AG04450 (cell line): ENCODE measurements at places on chromosomes 12 and 14. TPM values are rescaled to one million over a fixed set of nuclear protein-coding genes. Genes with fewer than 3 reads are reported as not detected.

DNA sequence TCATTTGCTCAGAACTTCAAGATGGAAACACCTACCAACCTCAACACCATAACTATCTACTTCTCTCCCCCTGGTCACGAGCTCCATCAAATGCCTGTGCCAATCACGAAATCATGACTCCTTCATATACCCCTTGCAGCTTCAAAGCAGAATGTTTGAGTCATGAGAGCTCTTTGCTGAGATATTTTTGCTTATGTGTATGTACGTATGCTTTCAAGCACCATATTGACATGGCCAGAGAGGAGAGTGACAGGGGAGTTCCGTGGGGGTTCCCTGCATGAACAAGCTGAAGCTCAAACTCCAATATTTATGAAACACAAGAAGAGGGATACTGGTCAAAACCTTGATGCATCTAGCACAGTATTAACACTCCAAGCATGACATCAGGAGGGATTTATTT, 374.4 kb downstream of the DPF3 start:
- DNase-seq: no peak

DNA sequence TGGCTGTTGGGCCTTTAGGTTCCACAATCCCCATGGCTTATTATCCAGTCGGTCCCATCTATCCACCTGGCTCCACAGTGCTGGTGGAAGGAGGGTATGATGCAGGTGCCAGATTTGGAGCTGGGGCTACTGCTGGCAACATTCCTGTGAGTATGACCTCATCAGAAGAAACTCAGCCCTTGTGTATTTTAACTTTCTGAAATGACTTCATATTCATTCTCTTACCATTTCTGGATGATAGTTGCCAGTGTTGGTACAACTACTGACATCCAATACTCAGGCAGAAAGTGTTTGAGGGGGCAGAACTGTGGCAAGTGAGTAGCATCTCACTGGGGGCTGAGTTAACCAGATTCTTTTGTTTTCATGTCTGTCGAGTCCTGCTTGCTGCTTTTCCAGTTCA, 2.3 kb downstream of the DAZAP2 start:
- DNase-seq: peak; percentile 32

DNA sequence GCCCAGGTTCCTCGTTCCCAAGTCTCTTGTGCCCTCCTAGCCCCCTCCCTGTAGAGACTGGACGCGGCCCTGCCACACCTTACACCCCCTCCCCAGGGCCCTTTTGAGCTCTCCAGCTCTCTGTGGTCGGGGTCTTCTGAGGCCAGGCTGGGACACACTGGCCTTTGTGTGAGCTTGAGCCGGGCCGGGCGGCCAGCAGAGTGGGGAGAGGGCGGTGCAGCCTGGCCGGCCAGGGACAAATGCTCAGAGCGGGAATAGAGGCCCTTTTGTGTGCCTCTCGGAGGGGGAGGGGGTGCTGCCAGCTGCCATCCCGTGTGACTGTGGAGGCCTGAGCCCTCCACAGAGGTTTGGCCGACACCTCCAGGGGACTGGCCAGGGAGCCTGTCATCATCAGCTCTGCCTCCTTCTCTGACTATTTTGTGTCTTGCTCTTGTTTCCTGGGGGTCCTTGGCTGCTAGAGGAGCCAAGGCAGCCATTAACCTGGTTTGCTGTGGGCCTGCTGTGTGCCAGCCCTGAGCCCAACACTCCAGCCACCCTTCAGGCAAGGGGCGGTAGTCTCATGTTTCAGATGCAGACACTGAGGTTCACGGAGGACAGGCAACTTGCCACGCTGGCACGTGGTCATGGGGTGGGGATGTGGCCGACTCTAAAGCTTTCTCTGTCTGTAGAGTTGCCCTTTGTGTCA, 13.6 kb downstream of the FAM222A start:
- no peak for DNase-seq

DNA sequence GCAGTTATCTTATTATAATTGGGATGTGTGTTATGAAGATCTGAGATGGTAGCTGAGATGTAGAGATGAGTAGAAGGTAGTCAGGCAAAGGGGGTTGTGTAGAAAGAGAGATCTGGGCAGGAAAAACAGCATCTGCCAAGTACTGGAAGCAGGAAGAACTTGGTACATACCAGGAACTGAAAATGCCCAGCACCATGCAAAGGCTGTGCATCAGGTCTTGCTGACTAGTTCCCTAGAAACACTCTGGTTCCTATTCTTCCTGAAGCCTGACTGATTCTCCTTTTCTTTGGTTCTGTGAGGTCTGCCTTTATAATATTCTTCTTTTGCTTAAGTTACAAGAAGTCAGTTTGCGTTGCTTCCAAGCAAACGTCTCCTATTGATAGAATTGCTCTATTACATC, 6.7 kb upstream of the NFATC4 start:
- no peak for DNase-seq

DNA sequence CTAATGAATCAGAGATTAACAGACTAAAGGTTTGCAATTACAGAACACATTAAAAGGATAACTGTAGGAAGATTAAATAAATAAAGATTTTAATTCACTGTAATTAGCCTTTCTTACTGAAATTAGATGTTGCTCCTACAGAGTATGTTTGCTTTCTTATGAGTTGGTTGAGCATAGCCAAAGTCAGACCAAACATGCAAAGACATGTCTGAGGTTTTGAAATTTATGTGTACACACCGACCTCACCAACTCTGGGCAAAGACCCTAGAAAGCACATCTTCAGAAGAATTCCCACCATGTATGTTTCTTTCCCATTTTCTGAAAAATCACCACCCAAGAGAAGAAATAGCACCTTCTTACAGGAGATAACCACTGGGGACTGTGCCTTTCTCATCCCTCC, 159.2 kb downstream of the PAX9 start:
- DNase-seq: no peak

DNA sequence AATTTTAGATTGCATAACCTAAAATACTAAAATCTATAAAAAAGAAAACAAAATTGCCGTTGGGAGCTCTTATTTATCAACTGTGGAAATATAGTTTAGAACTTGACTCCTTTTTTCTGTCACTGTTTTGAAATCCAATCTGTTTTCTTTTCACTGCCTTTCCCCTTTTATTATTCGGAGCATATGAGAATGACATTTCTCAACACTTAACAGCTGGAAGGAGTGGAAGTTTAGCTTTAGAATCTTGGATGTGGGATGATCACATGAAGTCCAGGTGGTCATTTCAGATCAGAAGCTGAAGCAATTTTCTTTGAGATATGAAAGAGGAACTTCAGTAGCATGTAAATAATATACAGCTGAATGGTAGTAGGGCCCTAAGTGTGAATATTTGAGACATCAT, 16.7 kb downstream of the TRHDE start:
- DNase-seq: no peak

GRCh38 chr14:99181241-99181640, 90.8 kb downstream of the BCL11B start:
- DNase-seq: no peak

IGF1 gene
- polyA plus RNA-seq: 0.01 and 0.10 TPM in 2 replicates

SCNN1A gene
- 0.25 and 0.26 TPM in 2 replicates for polyA plus RNA-seq

MAPK1IP1L gene
- polyA plus RNA-seq: 65.3 and 86.7 TPM in 2 replicates
